Stimulated activated CD4-positive, alpha-beta T cell treated with anti-CD3 and anti-CD28 coated beads, Interleukin-4, amount 100 ng/mL, for 24 hours (primary cell): ENCODE measurements at places on chromosomes 11 and 22.

DNA sequence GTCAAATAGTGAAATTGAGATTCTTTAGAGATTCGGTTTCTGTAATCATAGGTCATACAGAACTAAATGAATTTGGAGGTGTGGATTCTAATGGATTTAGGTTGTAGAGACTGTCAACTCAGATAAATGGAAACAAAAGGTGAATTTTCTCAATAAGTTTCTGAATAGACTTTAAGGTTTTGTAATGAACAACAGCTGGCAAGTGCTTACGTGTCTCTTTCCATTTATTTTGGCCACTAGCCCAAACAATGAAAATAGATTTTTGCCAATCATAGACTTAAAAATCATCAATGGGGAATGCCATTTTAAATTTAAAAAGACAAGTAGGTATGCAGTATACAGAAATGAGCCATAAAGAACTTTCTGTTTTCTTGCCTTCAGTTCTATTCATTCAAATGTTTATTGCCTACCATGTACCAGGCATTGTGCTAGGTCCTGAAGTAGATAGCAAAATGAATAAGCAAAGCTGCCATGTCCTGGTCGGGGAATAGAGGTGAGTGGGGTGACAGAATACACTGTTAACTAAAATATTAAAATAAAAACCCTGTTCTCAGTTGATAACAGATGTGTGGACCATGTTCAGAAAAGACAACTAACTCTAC, 16.9 kb upstream of the TMEM135 start:
- no peak for DNase-seq

DNA sequence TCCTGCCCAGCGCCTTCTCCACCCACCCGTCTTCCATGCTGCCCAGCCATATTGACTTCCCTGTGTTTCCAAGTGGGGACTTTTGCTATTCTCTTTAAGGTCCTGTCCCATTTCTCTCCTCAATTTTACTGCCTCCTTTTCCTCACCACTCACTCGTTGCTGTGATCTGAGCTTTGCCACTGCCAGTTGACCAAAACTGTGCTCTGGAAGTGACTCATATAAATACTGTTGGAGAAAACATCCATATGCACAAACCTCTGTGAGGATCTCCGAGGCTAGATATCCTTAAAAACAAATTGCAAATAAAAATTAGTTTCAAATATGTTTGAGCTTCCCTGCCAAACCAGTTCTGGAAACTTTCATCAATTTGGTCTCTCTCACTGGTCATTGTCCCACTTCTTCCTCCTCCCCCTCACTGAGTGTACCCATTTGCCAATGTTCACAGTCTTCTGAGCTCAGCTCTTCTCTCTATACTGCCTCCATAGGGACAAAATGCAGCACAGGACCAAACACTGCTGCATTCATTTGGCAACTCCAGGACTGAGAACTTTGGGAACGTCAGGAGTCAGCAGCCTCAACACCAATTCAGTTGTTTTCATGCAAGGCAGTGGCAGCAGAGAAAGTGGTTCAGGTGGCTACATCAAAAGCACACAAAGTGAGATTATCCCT, 34.0 kb upstream of the MMP13 start:
- no peak for DNase-seq

GRCh38 chr22:41215926-41216325, 10.8 kb downstream of the L3MBTL2 start:
- no peak for DNase-seq

- no peak for DNase-seq
Measured at GRCh38 chr22:35638001-35638400, 10.2 kb upstream of the APOL6 start.

GRCh38 chr11:11501546-11502262, 120.1 kb downstream of the GALNT18 start:
- DNase-seq = no peak

DNA sequence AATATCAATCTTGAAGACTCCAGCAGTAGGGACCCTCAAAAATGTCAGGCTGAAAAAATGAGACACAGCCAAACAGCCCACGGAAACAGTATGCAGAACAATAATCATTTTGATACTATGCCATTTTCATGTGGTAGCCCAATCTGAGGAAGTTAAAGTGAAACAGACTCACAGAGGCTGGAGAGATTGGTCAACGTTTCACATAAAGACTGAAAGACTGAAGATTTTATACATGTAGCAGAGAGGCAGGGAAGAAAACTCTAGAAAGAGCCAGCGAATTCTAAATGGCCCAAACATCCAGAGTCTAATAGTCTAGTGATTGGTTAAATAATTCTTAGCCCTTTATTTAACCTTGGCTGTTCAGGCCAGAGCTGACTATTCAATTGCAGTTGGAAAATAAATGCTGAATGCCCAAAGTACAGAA, 49.4 kb downstream of the MAML2 start:
- no peak for DNase-seq

- DNase-seq = no peak
Measured at GRCh38 chr11:2577991-2578928, 121.5 kb downstream of the KCNQ1OT1 start.

- DNase-seq = no peak
Measured at GRCh38 chr11:24944891-24945290, 448.0 kb downstream of the LUZP2 start.

GRCh38 chr11:27187075-27187847, 146.6 kb downstream of the BBOX1 start:
- DNase-seq = no peak

DNA sequence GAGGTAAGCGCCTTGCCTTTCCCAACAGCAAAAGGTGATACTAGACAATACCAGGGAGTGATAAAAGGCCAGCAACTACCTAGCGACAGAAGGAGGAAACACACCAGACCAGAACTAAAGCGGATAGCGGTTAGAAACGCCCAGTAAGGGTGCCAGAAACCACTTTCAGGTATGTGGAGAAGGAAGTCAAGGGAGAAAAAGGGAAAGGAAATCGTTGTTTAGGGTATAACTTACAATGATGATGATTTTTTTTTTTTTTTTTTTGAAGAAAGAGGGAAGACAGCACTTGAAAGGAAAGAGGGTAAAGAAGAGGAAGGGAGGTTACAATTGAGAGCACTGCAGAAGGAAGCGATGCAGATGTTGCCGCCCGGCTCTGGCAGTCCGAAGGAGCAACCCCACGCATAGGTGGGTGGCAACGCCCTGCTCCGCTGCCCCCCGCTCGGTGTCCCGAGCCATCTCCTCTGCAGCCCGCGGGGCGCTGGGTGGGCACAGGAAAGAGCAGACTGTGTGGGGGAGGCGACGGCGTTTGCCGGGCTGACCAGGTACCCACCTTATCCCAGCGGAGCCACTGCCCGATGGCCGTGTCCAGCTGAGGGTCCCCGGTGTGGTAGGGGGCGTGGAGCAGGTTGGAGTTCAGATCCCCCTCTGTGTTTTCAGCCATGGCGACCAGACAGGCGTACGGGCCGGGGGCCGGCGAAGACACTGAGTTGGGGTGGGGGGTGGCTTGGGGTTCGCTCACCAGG, 561 bp downstream of the PGM2L1 start:
- peak; percentile 37 for DNase-seq

DNA sequence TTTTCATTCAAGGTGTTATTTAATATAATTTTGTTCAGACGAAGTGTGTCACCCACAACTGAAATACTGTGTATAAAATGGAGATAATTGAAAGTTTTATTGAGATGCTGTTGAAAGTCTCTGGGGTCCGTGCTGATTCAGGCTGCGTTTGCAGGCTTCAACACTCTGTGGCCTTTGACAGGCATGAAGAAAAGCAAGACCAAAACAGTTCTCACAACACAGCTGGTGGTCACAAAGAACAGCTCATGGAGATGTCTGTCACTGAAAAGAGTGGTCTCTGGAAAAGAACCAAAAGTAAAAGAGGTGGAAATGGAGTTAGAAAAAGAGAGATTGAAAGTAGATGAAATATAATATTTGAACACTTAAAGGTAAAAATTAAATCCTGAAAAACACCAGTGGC, 9.8 kb upstream of the MPPED2 start:
- no peak for DNase-seq

DNA sequence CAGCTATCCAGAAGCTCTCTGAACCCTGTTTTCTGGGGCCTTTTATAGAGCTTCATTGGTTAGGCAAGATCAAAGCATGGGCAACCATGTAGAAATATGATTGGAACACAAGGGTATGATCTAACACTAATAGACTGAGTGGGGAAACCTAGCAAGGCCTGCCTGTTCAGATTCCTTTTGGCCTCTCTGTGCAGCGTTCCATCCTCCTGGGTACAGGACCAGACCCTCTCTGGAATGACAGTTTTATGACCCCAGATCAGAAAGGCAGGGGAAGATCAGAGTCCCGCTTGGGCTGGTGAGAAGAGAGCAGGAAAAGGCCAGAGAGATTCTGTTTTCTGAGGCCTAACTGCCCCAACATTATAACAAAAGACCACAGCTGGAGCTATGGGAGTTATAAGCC, 36.7 kb upstream of the VWA5A start:
- no peak for DNase-seq

DNA sequence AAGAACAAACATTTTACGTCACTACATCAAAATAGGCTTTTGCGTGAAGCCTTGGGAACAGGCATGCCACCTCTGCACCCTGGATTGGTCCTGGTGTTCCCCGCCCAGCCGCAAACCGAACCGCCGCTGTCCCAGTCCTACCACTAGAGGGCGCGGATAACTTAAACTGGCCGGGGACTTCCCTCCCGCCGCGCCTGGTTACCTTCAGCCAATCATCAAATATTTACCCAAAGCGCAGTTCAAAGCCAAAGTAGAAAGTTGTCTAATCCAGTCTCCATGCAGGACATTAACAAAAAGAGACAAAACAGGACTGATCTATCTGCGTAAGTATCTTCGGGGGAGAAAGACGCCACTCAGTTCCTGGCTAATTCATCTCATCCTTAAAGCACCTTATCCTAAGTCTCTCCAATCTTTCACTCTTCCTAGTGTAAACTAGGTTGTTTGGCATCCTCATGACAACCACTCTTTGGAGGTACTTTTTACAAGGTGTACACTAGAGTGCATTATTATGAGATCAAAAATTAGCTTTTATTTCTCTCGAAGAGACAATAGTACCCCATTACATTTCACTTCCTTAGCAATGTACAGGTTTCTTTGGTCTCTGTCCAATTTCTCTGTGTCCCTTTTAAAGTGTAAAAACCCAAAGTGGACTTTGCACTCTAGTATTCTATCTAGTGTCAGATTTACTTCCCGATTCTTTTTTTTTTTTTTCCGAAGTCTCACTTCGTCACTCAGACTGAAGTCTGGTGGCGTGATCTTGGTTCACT, 3.9 kb upstream of the CRY2 start:
- peak; percentile 91 for DNase-seq

GRCh38 chr22:17570851-17571631, 7.7 kb downstream of the SLC25A18 start:
- no peak for DNase-seq

DNA sequence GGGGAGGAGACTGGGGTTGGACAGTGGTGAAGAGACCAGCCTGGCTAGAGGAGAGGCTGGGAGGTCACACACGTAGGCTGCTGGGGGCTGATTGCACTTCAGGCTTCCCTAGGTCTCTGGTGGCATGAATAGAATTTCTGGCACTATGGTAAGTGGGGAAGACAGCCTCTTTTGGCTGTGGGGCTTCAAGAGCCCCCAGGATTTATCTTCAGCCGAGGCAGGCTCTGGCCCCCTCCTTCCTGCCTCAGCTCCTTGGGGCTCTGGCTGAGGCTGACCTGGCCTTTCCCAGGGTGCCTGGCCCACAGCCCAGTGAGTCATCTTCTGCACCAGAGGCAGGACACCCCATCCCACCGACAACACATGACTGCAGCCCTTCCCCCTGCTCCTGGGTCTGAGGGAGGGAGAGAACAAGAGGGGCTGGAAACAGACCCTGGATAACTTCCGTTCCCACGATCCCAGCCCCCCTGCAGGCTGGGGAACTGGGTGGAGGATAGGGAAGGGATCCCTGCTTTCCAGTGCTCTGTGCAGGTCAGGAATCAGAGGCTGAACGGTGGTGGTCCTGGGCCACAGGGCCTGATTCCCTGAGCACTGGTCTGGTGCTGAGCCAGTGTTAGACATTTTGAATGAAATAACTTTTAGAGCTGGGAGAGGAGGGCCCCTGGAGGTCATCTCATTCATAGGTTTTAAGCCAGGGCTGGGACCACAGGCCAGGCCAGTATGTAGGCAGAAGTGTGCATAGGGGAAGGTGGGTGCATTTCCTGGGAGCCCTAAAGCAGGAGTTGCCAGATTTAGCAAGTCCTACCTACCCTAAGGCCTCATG, 26.5 kb downstream of the ARHGEF17 start:
- DNase-seq = no peak

DNA sequence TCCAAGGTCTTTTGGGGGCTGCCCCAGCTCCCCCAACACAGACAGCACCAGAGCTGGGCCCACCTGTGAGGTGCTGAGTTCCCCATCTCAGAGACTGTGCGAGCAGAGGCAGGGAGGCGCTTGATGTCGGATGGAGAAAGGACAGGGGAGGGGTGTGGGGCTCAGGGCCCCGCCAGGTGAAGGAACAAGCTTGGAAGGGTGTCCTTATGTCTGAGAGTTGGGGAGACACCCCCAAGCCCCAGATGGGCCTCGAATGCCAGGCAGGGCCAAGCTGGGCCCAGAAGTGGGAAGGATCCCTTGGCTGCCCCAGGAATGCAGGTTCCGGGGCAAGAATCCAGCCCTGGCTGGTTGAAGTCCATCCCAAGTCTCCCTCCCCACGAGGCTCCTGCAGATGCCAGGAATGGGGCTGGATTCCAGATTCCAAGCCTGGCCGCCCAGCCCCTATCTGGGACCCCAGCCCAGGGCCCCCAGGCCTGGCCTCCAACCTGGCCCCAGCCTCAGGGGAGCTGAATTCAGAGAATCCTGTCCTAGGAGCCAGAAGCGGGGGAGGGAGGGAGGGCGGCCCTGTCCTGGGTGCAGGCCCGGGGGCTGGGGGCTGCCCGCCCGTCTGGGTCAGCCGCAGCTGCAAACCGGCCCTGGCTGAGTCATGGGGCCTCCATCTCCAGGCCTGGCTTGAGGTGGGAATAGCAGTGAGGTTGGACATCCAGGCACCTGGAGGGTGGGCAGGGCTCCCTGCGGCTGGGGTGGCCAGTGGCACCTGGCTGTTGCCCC, 50.9 kb downstream of the CDKN1C start:
- no peak for DNase-seq

- no peak for DNase-seq
Measured at GRCh38 chr11:73175551-73176144, 33.5 kb upstream of the FCHSD2 start.

DNA sequence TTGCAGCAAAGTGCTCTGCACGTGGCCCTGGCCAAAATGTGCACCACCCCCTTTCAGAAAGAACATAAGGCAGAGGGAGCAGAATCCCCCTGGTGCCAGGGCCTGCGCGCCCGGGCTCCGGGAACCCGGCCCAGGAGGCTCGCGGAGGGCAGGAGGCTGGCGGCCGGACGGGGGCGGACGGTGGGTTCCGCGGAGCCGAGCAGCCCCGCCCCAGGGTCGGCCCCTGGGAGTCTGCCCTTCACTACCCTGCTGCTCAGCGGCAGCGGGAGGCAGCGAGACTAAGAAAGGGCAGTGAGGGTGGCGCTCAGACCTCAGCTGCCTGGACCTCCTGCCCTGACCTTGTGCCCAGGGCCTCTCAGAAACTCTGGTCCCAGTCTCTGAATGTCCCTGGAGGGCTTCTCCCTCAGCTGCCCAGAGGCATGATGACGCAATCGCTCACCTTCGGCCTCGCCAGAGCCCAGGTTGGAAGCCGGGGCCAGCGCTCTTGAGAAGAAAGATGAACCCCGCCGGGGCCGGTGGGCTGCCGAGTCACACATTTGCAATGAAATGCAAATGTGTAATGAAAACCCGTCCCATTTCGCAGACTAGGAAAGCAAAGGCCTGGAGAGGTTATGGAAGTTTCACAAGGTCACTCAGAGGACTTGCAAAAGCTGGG, 1.1 kb upstream of the CLMP start:
- no peak for DNase-seq

- no peak for DNase-seq
Measured at GRCh38 chr11:114346709-114347141, 50.5 kb downstream of the NNMT start.

- DNase-seq = no peak
Measured at GRCh38 chr22:42857845-42858481, 890 bp upstream of the ARFGAP3 start.

GRCh38 chr11:41533761-41534160, 74.3 kb upstream of the LRRC4C start:
- no peak for DNase-seq
